ENCODE measurements at places on chromosomes 12 and 14. TPM values are rescaled to one million over a fixed set of nuclear protein-coding genes. Genes with fewer than 3 reads are reported as not detected.
A peak's percentile ranks its signal among the peaks of the same experiment; 100 is the strongest.

The KRT8 gene
- 0.34 TPM for total RNA-seq

DNA sequence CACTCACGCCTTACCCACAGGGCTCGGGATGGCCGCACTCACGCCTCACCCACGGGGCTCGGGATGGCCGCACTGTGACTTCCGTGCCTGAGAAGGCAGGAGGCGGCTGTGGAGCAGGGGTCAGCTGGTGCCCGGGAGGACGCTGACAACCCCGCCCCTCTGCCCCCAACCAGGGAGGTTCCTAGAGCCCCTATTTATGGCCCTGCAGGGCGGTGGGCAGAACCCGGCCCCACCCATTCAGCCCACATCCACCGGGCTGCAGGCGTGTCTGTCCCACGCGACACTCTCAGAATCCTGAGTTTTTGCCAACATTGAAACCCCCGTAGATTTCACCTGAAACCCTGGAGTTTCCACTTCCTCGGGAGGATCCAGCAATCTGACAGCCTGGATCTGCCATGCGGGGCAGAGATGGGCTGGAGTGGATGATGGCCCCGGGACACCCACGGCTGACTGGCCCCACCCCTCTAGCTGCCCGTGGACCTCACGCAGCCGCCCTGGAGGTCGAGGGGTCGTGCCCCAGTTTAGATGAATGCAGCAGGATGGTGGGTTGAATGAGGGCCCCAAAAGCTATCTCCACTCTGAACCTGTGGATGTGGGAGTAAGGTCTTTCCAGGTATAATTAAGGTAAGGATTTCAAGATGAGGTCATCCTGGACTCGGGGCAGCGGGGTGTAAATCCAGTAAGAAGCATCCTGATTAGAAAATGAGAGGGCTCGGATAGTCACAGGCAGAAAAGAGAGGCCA, 20.4 kb downstream of the GALNT9 start:
- no peak for DNase-seq

The RNF212B gene
- total RNA-seq: not detected

DNA sequence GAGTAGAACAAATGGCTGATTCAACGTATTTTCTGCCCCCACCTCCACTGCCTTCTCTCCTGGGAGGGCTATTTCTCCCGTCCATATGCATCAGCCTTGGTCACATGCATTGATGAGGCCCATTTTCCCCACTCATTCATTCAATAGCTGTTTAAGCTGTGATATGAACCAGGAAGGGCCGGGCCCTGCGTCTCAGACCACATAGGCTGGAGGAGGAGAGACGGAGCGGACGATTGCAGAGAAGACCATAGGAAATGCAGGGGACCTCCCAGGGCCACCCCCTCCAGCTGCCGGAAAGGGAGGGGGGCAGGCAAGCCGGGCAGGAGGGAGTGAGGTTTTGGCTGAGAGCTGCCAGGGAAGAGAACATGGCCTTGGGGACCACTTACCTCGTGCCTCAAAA, 104.4 kb upstream of the TMEM132D start:
- DNase-seq: no peak

DNA sequence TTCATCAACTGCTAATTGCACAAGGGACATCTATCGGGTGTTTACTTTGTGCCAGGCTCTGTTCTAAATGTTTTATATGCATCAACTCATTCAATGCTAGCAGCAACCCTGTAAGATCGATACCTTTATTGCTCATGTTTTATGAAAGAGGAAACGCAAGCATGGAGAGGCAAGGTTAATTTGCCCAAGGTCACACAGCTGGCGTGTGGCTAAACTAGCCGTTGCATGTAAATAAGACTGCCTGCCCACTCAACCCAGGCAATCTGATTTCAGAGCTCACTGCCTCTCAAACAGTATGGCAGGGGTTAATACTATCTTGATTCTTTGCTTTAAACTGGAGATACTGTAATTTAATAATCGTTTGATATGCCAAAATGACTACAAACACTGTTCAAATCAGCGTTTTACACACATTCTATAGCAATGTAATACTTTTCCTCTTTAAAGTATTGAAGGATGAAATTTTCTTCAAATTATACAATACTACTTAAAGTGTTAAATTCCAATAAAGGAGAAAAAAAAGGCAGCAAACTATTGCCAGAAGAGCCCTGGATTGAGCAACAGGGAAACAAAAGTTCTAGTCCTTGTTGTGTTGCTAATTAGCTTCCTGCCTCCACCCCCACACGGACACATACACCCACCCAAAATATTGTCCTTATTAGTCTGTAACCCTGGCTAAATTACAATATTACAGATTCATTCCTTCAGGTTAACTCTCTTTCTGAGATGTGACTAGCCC, 39.1 kb upstream of the DHRS7 start:
- no peak for DNase-seq

DNA sequence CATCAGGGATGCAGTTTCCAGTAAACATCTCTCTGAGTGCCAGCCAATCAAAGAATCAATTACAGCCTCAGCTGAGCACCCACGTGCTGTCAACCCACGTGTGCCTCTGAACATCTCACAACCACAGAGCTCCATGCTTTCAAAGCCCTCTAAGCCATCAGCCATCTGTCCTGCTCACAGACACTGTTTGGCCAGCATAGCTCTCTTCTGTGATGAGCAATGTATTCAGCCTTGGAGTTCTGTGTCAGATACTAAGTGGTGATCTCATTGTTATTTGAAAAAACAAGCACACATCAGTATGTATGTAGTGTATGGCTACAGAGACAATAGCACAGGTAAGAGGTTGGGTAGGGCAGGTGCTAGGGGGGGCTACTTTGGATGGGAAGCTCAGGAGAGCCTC, 94.3 kb downstream of the RGS6 start:
- DNase-seq: no peak

- no peak for DNase-seq
Measured at GRCh38 chr12:50232771-50233209, 50.5 kb downstream of the LIMA1 start.

The KRT75 gene
- total RNA-seq: not detected

The PDE3A gene
- not detected for total RNA-seq

DNA sequence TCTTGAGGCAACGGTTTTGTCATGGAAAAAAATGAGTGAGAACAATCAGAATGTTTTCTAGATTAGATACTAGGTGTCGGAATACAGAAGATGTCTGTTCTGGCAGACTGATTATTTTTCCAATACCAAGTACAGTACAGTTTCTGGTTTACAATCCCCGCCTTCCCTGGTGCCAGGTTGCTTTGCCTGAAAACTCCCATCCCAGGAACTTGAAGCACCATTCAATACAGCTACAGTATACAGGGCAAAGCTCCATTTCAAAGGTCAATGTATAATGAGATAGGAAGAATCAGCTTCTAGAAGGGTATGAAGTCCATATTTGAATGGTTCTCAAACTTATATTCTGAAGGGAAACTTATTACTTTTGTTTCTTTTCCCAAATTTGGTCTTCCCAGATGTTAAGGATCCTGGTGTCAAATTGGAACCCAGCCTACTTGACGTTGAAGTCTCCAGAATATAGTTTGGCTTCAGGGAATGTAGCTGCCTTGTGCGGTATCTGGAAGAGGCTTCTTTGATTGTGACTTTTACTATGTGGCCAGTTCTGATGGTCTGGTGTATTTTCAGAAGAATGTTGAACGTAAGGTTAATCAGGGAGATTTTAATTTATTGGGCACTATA, 238.0 kb upstream of the ATP2B1 start:
- no peak for DNase-seq

The OR6C2 gene
- total RNA-seq: not detected

The MYF5 gene
- total RNA-seq: not detected

- DNase-seq: no peak
Measured at GRCh38 chr12:107864235-107864634, 89.7 kb downstream of the ASCL4 start.

GRCh38 chr12:75437564-75437963, 43.0 kb upstream of the GLIPR1 start:
- no peak for DNase-seq

GRCh38 chr12:102009796-102010195, 52.0 kb downstream of the WASHC3 start:
- no peak for DNase-seq

DNA sequence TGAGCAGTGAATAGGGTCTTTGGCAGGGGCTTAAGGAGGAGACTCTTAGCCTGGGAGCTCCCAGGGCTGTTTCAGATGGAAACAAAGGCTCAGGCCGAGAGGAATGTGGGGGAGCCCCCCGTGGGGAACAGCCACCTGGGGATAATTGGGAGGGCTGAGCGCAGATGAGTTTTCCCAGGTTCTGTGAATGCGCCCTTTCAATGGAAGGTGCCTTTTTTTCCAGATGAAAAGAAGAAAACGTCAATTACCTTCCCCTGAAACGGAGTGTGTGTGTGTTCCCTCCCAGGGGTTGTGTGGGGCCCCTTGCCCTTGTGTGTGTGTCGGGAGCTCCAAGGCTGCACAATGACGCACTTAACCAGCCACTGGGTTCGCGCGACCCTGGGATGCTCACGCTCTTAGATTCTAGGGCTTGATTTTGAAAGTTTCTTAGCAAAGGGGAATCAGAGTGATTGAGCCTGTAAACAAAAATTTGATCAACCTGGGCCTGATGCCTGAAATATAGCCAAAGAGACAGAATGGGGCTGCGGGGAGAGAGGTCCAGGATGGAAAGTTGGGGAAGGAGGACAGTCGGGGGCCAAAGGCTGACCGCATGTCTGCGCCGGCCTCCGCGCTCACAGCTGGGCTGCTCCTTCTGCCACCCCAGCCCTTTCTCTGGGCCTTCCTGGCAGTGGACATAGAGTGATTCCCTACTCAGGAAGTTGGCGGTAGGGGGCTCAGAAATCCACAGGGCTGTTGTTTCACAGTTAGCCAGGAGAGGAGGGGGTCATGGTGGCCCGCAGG, 14.6 kb downstream of the MEG3 start:
- DNase-seq: no peak

The ERBB3 gene
- total RNA-seq: 0.25 TPM

- peak; percentile 60 for DNase-seq
Measured at GRCh38 chr14:67514650-67515385, 18.3 kb upstream of the PLEKHH1 start.

GRCh38 chr14:75335571-75335970, 56.9 kb downstream of the FOS start:
- DNase-seq: no peak

- DNase-seq: no peak
Measured at GRCh38 chr12:48156652-48157017, 680 bp downstream of the ASB8 start.

The ERP27 gene
- total RNA-seq: 5.0 TPM

- no peak for DNase-seq
Measured at GRCh38 chr14:50343434-50343833, 31.3 kb downstream of the DMAC2L start.

DNA sequence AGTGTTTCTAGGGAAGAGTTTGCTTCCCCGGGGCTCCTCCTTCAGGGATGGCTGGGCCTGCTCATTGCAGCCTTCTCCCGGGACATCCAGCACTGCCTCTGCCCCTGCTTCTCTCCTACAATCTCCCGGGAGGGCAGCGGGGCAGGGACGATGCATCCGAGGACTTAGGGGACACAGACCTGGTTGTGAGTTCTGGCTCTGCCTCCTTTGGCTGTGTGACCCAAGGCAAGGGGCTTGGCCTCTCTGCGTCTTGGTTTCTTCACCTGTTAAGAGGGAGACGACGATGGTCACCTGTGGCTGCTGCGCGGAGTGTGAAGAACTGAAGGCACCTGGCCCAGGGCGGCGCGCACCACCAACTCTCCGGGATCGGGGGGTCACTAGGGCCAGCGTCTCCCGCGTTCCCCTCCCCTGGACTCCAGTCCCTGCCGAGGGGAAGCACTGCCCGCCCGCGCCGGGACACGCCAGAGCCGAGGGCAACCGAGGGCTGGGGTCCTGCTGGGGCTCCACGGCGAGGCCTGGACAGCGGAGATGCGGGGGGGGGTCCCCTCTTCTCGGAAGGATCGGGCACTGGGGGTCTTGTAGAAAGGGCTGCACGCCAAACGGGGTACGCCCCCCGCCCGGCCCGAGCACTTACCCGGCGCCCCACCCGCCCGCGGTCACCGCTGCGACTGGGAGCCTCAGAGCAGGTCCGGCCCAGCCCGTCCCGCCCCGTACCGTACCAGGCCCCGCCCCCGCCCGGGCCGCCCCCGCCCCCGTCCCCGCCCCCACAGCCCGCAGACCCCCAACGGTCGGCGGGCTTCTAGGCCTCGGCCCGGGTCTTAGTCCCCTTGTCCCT, at the start of gene HVCN1:
TSS of gene HVCN1 (minus strand) at position 670 of the 835 bp plus-strand sequence. CDS start 5,870 bp downstream, outside the sequence.
- DNase-seq: no peak

DNA sequence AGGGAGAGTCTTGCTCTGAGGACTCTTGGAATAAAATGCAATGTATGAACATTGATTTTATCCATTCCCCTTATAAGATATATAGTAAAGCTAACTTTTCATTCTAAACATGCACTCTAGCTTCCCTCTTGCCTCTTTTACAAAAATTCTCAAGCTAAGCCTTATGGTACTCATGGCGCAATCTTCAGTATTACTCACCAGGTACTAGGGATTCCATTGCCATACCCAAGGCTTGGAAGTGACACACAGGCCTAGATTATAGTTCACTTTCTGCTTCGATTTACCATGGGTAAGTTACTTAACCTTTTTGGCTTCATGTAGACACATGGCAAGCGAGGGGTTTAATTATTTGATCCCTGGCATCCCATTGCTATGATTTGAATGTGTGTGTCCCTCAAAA, 331.5 kb downstream of the LRIG3 start:
- no peak for DNase-seq

DNA sequence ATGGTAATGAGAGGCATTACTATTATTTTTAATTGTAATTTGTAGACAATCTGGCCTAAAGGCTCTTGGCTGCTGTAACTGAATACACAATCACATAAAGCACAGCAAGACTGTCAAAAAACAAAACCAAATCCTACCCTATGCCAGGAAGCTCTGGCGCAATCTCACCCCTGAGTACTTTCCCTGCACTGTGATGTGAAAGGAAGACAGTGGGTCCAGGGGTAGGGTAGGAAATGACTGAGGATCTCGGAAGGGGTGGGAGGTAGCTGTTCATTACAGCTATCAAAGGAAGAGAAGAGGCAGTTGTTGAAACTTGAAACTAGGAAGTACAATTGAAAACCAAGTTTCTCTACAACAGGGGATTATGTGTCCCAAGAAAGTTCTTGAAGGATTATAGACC, 202.8 kb downstream of the ANO2 start:
- DNase-seq: no peak

- no peak for DNase-seq
Measured at GRCh38 chr14:52430474-52430873, 116.4 kb downstream of the PTGER2 start.

The AMIGO2 gene
- 11.8 TPM for total RNA-seq

The CALM1 gene
- 354 TPM for total RNA-seq

The FKBP3 gene
- 76.9 TPM for total RNA-seq

The GPR65 gene
- total RNA-seq: 15.2 TPM

DNA sequence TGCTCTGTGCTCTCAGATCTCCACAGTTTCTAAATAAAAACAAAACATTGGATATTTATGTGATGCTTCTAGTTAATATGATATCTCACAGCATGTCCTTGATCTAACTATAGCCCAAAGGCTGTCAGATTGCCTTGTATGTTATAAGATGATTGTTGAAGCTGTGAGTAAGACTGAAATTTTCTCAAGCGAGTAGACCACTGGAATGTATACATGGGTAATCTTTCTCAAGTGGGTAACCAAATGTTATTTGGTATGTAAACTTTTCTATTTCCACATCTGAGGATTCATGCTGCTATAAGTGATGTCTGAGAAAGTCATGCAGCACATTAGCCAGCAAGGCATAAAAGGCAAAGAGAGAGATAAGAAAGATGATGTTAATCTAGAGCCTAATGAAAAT, 886.7 kb downstream of the NRXN3 start:
- DNase-seq: no peak

All from activated naive CD4-positive, alpha-beta T cell treated with anti-CD3 and anti-CD28 coated beads, Interleukin-2, amount 50 U/mL, for 72 hours (primary cell).